Activated CD4-positive, alpha-beta T cell treated with anti-CD3 and anti-CD28 coated beads for 4 hours (primary cell): ENCODE measurements at places on chromosomes 13 and 19.

- no peak for DNase-seq
These were observed 524.4 kb downstream of the LMO7 start for GRCh38 chr13:76160506-76160905.

DNA sequence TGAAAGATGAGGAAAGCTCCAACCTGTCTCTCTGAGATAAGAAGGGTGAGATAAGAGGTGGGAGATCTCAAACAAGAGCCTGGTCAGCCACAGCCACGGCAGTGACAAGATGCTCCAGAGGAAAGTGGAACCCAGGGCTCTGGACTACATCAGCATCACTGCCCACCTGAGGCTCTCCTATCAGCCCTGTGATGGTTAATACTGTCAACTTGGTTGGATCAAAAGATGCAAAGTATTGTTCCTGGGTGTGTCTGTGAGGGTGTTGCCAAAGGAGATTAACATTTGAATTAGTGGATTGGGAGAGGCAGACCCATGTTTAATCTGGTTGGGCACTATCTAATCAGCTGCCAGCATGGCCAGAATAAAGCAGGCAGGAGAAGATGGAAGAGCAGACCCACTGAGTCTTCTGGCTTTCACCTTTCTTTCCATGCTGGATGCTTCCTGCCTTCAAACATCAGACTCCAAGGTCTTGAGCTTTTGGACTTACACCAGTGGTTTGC, 476.6 kb upstream of the NBEA start:
- DNase-seq: no peak

DNA sequence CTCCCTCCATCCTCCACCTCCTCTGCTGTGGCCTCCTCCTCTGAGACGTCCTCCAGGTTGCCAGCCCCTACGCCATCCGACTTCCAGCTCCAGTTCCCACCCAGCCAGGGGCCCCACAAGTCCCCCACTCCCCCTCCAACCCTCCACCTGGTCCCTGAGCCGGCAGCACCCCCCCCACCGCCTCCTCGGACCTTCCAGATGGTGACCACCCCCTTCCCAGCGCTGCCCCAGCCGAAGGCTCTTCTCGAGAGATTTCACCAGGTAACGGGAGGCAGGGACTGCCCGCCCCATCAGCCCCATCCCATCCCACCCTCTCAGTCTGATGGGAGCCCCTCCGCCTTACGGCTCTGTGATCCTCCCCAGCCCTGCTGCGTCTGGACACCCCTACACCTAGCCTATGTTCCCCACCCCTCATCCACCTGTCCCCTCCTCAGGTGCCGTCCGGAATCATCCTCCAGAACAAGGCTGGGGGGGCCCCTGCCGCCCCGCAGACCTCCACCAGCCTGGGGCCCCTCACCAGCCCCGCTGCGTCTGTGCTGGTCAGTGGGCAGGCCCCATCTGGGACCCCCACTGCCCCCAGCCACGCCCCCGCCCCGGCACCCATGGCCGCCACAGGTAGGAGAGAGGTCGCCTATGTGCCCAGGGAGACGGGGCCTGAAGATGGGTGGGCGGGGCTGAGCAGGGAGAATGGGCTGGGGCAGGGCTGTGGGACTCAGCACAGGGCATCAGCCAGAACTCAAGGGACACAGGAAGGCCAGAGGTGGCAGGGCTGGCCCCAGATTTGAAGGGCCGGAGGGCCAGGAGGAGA, 18.6 kb upstream of the EHD2 start:
- no peak for DNase-seq

- DNase-seq: no peak
These were observed 32.2 kb upstream of the ZNF726 start for GRCh38 chr19:23882493-23882892.

GRCh38 chr13:77741597-77741972, 44.1 kb downstream of the SLAIN1 start:
- DNase-seq: no peak

DNA sequence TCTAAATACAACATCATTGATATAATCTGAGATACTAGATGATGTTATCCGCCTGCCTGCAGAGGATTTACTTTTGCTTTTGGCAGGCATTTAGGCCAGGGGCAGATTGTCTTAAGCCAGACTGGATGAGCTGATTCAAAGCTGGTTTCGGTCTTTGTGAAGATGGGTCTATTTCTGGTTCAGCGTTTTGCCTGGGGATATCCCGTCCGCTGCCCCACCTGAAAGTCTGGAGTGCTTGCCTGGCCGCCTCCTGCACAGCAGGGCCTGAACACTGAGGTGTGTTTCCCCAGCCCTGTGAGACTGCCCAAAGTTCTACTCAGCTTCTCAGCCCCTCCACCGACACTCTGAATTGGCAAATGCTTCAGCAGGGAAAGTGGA, 149.7 kb downstream of the KATNAL1 start:
- no peak for DNase-seq

GRCh38 chr19:23541991-23542390, 145.0 kb downstream of the ZNF675 start:
- no peak for DNase-seq

DNA sequence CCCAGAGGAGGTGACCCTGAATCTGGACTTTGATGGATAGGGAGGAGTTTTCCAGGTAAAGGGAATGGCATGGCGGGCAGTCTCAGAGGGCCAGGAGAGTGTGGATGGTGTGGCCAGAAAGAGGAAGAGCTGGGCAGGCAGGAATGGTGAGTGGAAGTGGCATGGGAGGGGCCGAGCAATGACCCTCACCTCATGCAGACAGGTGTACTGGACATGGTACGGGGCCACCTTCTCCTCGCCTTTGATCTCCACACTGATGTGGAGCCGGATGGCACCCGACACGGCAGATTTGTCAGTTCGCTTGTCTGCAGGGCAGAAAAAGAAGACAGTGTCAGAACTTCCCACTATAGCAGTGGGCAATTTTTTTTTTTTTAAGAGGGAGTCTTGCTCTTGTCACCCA, 45.5 kb downstream of the UNC13A start:
- no peak for DNase-seq
